Liver (tissue), 10 donors: ENCODE measurements at places on chromosomes 5 and 9. TPM values are rescaled to one million over a fixed set of nuclear protein-coding genes. Genes with fewer than 3 reads are reported as not detected.

GRCh38 chr9:120734607-120735410 lies 20.5 kb upstream of the MEGF9 start:
- no peak for DNase-seq

DNA sequence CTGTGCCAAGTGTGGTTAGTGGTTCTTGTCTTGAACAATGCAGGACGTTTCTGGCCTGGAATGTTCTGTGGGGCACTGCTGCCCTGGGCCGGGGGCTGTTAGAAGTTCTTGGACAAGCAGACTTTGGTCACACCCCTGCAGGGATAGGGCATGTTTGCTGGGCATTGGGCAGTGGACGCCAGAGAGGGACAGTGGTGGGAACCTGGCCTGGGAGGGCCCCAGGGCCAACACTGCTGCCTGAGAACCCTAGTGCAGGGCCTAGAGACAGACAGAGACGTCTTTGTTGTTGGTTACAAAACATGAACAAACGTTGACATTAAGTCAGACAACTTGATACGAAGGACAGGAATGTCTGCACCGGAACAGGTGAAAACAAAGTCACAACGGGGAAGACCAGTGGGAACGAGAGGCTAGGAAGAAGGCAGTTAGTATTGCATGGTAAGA lies 57.0 kb downstream of the WNK2 start:
- DNase-seq = no peak

GRCh38 chr5:148090146-148090772 lies 26.5 kb downstream of the SPINK5 start:
- no peak for DNase-seq

- no peak for DNase-seq
Observed at GRCh38 chr9:136239135-136239982, 6.3 kb downstream of the QSOX2 start.

DNA sequence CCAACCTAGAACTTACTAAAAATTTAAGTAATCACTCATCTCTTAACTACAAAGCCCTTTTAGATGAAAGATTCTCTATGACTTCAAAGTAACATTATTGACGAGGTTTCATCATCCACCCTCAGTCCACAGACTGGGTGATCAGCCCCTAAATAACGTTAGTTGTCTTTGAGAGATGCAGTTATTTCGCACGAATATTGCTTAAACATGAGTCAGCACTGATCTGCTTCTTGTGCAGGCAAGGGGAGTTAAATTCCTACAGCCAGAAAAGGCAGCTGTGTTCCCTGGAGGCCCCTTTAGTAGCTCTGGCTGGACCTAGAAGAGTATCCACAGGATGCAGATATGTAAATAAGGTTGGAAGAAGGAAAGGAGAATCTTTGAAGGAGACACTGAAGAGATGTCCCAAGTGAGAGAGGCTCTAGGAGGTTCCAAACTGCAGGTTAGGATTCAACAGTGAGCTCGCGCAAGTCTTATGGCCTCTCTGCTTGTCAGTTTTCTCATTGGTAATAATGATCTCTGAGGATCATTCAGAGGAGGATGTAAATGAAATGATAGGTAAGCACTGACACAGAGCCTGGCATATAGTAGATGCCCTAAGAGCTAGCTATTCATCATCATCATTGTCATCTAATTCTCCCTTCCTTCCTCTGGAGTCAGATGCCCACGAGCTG lies 122.2 kb upstream of the MAN2A1 start:
- no peak for DNase-seq

DNA sequence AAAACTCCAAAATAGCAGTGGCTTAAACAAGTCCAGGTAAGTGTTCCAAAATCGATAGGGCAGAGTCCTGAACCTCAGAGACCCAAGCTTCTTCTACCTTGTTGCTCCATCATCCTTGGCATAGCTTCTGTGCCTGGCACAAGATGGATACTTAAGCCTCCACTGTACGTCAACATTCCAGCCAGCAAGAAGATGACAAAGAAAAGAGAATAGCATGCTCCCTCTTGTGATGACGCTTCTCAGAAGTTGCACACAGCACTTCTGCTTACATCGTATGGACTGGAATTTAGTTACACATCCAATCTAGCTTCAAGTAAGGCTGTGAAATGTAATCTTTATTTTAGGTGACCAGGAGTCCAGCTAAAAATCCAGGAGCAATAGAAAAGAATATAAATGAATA lies 227.4 kb downstream of the ESM1 start:
- no peak for DNase-seq

DNA sequence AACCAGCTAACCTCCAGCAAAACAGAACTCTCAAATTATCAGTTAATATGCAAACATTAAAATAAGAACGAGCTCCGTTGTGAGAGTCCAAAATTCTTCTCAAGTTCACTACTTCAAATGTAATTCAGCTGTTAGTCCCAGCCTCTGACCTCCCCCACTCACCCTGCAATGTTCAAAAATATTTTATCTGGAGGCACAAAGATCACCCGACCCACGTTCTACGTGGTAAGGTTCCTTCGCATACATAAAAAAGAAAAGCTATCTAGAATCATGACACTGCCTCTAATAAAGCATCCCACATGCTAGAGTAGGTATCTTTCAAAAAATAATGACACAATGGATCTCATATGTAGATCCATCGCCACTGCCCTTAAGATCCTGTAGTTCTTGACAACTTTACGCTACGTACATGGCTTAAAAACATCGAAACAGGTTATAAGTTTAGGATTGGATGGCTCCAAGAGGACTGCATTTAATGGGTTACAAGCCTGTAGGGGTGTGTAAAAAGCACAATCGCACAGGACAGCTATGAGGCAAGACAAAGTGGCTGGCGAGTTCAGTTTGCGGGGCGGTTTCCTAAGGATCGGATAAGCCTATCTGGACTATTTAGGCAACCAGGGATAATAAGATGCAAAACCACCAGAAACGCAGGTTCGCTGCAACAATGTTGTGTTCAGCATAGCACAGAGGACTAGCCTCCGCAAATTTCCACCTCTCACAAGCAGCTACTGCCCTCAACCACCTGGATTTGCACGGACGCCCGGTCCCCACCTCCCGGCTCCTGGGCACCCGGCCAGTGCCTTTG lies 969 bp downstream of the CLK4 start:
- DNase-seq = no peak

DNA sequence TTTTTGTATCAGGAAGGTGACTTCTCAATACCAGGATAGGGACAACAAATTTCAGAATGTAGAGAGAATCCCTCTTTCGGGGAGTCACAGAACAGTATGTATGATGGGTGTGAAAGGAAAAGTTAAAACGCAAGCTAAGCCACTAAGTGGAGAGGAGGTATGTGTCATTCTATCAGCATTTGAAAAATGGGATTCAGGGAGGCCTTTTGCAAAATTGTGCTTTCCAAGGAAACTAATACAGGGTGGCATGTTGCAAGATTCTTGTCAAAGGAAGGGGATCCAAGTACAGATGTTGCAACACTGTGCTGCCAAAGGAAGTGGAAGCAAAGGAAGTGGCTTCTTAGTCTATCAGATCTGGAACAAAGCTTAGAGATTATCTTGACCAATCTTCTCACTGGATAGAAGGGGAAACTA lies 12.6 kb upstream of the TNIP1 start:
- no peak for DNase-seq

GRCh38 chr9:78029551-78030295 lies 1.9 kb downstream of the GNAQ start:
- no peak for DNase-seq

DNA sequence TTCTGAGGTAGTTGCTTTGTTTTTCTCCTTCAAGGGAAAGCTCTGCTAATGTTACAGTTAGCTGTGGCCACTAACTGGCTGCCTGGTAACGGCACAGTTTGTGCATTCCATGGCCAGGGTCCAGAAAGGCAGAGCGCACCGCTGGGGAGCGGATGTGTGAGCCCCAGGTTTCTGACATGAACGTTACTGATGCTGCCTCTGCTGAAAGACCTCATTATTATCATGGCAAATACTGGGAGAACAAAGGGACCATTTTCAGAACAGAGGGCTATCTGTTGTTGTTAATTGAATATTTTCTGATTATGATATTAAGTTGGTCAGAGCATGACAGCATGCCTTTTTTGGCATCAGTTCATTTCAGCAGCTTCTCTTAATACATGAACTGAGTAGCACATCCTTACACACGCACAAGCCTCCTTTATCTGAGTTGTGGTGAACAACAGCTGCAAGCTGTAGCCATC lies 134.1 kb downstream of the NUDT12 start:
- DNase-seq = no peak

GRCh38 chr5:96788112-96788749 lies 19.5 kb downstream of the ERAP1 start:
- DNase-seq = no peak

DNA sequence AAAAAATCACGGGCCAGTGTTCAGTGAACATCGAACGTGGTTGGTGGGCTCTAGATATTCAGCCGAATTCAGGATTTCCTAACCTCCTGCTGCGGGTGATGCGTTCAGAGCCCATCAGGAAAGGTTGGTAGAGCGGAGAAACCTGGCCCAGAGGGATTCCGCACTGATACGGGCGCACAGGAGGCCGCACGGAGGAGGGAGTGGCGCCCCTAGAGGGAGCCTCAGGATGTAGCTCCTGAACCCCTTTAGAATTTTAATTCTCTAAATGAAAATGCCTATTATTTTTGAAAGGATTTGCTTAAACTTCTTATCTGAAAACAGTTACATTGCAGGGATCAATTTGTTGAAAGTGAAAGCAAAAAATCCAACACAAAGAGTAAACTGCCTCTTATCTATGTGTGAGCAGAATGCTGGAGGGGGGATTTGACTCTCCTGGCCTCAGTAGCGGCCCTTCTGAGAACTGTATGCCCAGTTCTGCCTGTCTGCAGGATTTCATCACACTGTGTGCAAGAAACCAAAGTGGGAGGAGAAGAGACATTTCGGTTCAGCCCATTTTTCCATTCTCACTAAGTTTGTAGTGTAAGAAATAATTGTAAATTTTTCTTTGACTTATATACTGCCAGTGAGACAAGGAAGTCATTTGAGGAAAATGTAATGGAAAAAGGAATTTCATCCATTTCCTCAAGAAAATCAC lies 75.9 kb downstream of the TENT4A start:
- no peak for DNase-seq

GRCh38 chr9:126236273-126236672 lies 90.4 kb upstream of the MVB12B start:
- no peak for DNase-seq

DNA sequence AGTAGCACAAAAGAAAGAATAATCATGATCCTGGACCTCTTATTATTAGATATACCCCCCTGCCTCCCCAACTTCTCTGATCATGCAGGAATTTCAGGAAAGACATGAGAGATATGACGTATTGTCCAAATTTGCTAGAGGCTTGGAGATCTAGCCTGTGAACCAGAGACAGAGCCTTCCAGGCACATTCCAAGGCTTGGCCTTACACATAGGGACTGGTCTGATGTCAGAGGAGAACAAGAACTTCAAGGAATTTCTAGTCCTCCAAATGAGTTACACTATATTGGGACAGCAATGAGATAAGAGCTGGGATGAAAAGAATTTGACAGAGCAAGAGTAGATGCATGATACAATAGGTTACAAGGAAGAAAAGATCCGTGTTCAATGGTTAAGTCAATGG lies 67.0 kb downstream of the MCTP1 start:
- no peak for DNase-seq

DNA sequence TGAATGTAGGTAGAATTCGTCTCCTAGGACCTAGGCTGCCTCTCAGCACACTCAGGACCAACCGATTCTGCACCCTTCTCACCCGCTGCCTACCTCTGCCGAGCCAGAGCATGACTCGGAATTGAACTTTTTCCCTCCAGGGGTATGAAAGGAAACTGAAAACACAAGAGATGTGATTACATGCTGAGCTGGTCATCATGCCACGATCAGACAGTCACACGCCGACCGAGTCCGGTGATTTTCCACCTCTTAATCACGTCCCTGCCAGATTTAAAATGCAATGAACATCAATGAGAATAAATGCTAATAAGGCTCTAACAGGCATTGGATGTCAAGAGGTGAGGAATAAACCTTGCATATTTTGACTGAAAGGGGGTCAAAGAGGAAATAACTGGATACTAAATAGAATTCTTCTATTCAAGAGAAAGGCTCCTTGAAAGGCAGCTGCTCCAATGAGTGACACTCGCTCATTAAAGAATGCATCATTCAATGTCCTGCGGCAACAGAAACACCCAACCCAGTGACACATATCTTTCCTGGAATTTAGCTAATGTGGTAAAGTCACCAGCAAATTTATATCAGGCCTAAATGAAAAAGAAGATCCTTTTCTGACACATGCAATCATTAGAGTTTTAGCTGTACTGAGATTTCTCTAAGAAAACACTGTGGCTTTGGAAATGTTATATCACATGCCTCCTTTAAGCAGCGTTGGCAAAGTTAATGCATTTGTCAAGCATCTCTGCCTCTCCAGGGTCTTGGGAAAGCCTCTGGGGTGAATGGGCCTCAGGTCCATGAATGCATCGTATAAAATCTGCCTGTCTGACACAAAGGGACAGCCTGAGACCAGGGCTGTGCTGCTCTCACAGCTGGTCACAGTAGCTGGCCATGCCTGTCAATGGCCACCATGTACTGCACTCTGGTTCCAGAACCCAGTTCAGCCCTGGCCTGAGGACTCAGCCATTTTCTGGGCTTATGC lies 128.7 kb downstream of the SPOCK1 start:
- DNase-seq = no peak

DNA sequence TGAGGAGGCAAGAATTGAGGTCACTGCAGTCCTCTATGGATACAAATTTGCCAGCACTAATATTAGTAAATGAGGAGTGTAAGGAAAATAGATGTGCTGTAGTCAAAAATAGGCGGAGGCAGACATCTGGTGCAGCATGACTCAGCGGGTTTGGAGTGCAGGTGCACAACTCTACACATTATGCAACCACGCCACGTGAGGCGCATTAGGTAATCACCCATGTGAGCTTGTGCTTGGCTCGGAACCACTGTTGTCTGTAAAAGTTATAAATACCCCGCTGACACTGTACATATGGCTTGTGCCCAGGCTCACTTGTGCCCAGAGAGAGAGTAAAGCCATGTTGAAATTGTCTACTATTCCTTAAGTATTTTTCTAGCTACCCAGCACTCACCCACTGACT lies 623.5 kb upstream of the NUDT12 start:
- no peak for DNase-seq

TAL2 gene
- 0.19 TPM for total RNA-seq

PCDHA7 gene
- total RNA-seq = 0.05 TPM

SLC1A3 gene
- total RNA-seq = 8.8 TPM

ENC1 gene
- 34.4 TPM for total RNA-seq

ARHGEF37 gene
- total RNA-seq = 3.3 TPM

SGCD gene
- 1.7 TPM for total RNA-seq

ZNF608 gene
- total RNA-seq = 3.9 TPM

TAS2R1 gene
- not detected for total RNA-seq

EPB41L4B gene
- 9.9 TPM for total RNA-seq

DNAJC21 gene
- total RNA-seq = 21.0 TPM
